Tongue (tissue), 3 donors: ENCODE measurements at places on chromosomes 16 and 17.
A peak's percentile ranks its signal among the peaks of the same experiment; 100 is the strongest.

DNA sequence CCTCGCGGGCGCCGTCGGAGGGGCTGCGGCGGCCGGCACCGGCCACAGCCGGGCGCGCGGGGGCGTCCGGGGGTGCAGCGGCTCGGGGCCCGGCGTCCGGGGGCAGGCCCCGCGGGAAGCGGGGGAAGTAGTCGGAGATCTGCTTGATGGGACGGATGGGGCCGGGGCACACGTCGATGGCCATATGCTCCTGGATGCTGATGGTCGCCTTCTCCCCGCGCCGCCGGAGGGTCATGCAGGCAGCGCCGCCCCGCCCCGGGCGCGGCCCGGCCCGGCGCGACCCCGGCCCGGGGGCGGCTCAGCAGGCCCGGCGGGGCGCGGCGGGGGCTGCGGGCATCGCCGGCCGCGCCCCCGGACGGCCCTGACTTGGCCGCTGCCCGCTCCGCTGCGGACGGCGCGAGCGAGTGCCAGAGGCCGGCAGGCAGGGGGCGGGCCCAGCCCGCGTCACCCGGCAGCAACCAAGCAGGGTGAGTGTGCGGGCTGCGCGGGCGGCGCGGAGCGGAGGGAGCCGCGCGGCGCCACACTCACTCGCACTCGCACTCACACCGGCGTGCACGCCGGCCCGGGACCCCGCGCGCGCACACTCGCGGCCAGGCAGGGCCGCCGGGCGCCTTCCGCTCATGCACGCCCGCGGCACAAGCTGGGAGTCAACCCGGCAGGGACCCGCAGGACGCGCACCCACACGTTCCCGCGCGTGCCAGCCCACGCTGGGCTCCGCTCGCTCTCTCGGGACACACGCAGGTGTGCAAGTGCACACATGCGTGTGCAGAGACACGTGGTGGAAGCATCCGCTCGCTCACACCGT is at the start of gene DOC2B:
DOC2B (minus strand) TSS at position 406 of the 805 bp plus-strand sequence; CDS start at position 235, 171 bp downstream.
- peak; percentile 64 for DNase-seq

- no peak for DNase-seq
Observed at GRCh38 chr17:70099294-70099693, 24.3 kb downstream of the KCNJ16 start.

DNA sequence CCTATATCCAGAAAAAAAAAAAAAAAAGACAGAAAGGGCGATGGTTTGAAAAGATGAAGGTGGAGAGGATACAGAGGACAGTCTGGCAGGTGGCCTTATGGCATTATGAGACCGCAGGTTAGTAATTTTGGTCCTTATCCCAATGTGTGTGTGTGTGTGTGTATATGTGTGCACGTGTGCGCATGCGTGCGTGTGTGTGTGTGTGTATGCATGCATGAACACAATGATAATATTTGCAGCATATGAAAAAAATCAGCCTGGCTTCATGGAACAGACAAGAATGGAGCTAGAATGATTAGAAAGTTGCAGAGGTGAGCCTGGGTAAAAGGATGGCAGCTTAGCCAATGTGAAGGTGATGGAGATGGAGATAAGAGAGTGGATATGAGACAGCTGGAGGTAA is 83.4 kb downstream of the LYRM1 start:
- no peak for DNase-seq

- DNase-seq: no peak
Observed at GRCh38 chr16:56709443-56710040, 20.4 kb upstream of the NUP93 start.

DNA sequence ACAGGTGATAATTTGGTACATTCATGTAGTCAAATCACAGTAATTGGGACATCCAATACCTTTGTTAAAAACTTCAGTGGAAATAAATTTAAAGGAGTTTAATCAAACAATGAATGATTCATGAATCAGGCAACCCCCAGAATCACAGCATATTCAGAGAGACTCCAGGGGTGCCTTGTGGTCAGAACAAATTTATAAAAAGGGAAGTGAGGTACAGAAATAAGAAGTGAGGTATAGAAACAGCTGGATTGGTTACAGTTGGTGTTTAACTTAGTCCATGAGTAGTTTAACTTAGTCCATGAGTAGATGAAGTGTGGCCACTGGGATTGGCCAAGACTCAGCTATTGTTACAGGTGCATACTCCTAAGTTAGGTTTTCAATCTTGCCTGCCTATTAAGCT is 25.1 kb downstream of the TMEM98 start:
- no peak for DNase-seq

- no peak for DNase-seq
Observed at GRCh38 chr16:17567455-17567854, 96.7 kb upstream of the XYLT1 start.

- DNase-seq: peak; percentile 97
Observed at GRCh38 chr17:57898487-57899311, 48.9 kb upstream of the MRPS23 start.

- no peak for DNase-seq
Observed at GRCh38 chr17:29837531-29837930, 92.5 kb downstream of the SSH2 start.

- DNase-seq: no peak
Observed at GRCh38 chr16:28499854-28500253, 5.4 kb downstream of the APOBR start.
